ENCODE measurements at places on chromosomes 4 and X. TPM values are rescaled to one million over a fixed set of nuclear protein-coding genes. Genes with fewer than 3 reads are reported as not detected.
A peak's percentile ranks its signal among the peaks of the same experiment; 100 is the strongest.

GRCh38 chrX:15939737-15940136, 85.1 kb upstream of the AP1S2 start:
- no peaks in the 10 kb centered on the region for H3K27me3 ChIP-seq
- 0 out of 2 replicates have a peak, but pooled peaks cover 2% of the 10 kb centered on the region for H3K4me1 ChIP-seq
- no peak overlapping the region for H3K4me3 ChIP-seq
- H3K36me3 ChIP-seq = no peaks in the 10 kb centered on the region
- DNase-seq = no peak
- H3K27ac ChIP-seq = no peak overlapping the region

- no peaks in the 10 kb centered on the region for H3K27me3 ChIP-seq
- no peak for DNase-seq
- H3K4me1 ChIP-seq = no peaks in the 10 kb centered on the region
- no peak overlapping the region for H3K4me3 ChIP-seq
- no peak overlapping the region for H3K27ac ChIP-seq
These were observed 718.9 kb downstream of the ADGRL3 start for GRCh38 chr4:61918987-61919386.

Gene EDA2R
- not detected for total RNA-seq

Gene FAM47A
- total RNA-seq = not detected

Gene NAA11
- total RNA-seq = not detected

Gene MID1
- total RNA-seq = 0.04 TPM

DNA sequence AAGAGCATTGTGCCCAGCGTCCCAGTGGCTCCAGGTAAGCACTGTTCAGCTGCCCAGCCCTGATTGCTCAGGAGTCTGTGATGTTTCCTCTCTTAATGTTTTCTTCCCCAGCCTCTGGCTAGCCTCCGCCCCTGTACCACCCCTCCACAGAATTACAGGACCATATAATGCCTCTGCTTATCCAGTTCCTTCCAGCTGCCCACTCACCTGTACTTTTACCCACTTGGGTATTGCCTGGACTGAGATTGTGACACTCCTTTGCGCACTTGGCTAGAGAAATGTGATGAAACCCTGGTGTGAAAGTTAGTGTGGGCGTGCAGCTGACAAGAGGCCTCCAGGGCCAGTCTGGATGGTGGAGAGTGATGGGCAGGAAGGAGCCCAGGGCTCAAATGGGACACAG, at the start of gene AWAT2:
TSS of gene AWAT2 (minus strand) at position 14 of the 400 bp plus-strand sequence. CDS start at position 8, 6 bp downstream.
- no peaks in the 10 kb centered on the region for H3K36me3 ChIP-seq
- no peak within 1 kb of the TSS for H3K4me3 ChIP-seq
- no peaks in the 10 kb centered on the region for H3K4me1 ChIP-seq
- no peak for DNase-seq

GRCh38 chr4:2934077-2934812, 29.0 kb downstream of the NOP14 start:
- H3K36me3 ChIP-seq = peaks cover 28% of the 10 kb centered on the region
- peaks cover 56% of the 10 kb centered on the region for H3K4me1 ChIP-seq
- DNase-seq = peak; percentile 78

GRCh38 chr4:107843391-107843790, 18.7 kb downstream of the SGMS2 start:
- no peak overlapping the region for H3K27ac ChIP-seq
- H3K4me3 ChIP-seq = no peak overlapping the region
- H3K27me3 ChIP-seq = 0 out of 2 replicates have a peak, but pooled peaks cover 3% of the 10 kb centered on the region
- no peaks in the 10 kb centered on the region for H3K36me3 ChIP-seq

- H3K27ac ChIP-seq = no peak overlapping the region
- H3K27me3 ChIP-seq = no peaks in the 10 kb centered on the region
- DNase-seq = no peak
- H3K4me1 ChIP-seq = no peaks in the 10 kb centered on the region
These were observed 69.7 kb upstream of the PPP3CA start for GRCh38 chr4:101417046-101417445.

- no peak overlapping the region for H3K4me3 ChIP-seq
- H3K4me1 ChIP-seq = no peaks in the 10 kb centered on the region
- no peak overlapping the region for H3K27ac ChIP-seq
- no peak for DNase-seq
- H3K27me3 ChIP-seq = no peaks in the 10 kb centered on the region
These were observed 26.5 kb downstream of the TFDP3 start for GRCh38 chrX:133191739-133192039.

GRCh38 chr4:131566026-131566425, 1583.1 kb upstream of the PCDH10 start:
- H3K27me3 ChIP-seq = no peaks in the 10 kb centered on the region
- H3K4me3 ChIP-seq = no peak overlapping the region
- no peak for DNase-seq
- no peaks in the 10 kb centered on the region for H3K4me1 ChIP-seq

Gene SH3D19
- not detected for total RNA-seq

GRCh38 chr4:28362169-28362568, 1501.5 kb downstream of the STIM2 start:
- no peaks in the 10 kb centered on the region for H3K4me1 ChIP-seq
- no peaks in the 10 kb centered on the region for H3K27me3 ChIP-seq
- H3K36me3 ChIP-seq = no peaks in the 10 kb centered on the region
- no peak overlapping the region for H3K27ac ChIP-seq
- no peak for DNase-seq

Gene TLR3
- total RNA-seq = 9.7 TPM

Gene CCDC149
- 0.87 TPM for total RNA-seq

Gene XAGE1B
- total RNA-seq = not detected

- no peaks in the 10 kb centered on the region for H3K36me3 ChIP-seq
- H3K27me3 ChIP-seq = no peaks in the 10 kb centered on the region
These were observed 90.7 kb downstream of the GRIA3 start for GRCh38 chrX:123274796-123275195.

DNA sequence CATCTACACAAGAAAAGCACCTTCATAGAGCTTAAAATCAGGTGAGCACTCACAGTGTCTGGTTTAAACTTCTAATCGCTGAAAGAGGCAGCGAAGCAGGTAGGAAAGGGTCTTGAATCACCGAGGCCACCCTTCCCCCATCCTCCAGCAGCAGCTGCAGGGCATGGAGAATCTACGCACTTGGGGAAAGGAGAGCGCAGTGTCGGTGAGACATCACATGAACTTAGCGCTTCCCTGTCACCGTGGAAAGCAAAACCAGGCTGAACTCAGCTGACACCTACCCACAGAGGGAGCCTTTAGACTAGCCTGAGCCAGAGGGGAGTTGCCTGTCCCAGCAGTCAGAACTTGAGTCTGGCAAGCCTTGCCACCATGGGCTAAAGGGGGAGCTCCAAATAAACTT, 197.2 kb upstream of the ZFP42 start:
- no peak overlapping the region for H3K27ac ChIP-seq
- no peak for DNase-seq
- H3K36me3 ChIP-seq = no peaks in the 10 kb centered on the region
- no peaks in the 10 kb centered on the region for H3K27me3 ChIP-seq

Gene FGD1
- total RNA-seq = not detected

Gene TLR2
- total RNA-seq = not detected

DNA sequence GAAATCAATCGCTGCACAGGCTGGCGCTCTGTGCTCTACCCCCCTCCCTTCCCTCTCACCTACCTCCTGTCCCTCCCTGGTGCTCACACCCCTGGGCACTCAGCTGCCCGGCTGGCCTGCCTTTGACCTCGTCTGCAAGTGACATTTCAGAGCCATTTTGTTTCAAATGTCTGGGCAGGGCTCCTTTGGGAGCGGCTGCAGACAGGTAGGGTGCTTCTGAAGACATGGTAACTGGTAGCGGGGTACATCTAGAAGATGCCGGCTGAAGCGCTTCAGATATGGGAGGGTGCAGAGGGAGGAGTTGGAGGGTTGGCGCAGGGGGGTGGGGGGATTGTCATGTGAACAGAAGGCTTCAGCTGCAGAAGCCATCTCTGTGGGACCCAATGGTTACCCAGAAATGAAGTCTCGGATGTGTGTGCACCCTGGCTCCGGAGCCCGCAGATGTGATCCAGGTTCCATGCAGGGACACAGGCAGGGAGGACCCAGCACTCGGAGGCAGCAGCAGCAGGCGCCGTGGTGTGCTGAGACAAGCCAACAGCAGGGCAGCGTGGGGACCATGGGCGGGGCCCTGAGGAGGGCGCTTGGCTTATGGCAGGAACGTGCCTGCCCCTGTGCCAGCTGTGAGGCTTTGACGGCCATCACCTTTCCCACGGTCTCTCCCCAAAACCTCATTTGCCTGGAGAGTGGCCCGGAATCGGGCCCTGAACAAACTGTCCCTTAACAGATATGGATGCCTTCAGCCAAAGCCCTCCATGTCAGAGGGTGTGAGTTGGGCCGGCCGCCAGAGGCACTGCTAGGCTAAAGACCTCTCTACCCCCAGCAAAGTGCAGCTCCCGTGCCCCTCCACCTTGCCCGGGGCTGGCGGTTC, 7.6 kb upstream of the DUSP9 start:
- H3K27ac ChIP-seq = no peak overlapping the region
- no peaks in the 10 kb centered on the region for H3K36me3 ChIP-seq
- no peak overlapping the region for H3K4me3 ChIP-seq
- DNase-seq = no peak
- H3K27me3 ChIP-seq = no peaks in the 10 kb centered on the region
- no peaks in the 10 kb centered on the region for H3K4me1 ChIP-seq

DNA sequence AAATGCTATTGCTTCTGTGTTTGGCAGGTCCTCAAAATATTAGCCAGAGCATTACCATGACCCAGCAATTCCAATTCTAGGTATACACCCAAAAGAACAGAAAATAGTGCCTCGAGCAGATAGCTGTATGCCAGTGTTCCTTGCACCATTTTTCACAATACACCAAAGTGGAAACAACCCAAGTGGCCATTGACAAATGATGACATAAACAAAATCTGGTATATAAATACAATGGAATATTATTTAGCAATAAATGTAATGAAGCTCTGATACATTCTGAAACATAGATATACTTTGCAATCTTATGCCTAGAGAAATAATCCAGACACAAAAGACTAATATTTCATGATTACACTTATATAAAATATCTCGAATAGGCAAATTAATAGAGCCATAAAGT, 451.8 kb upstream of the PCDH7 start:
- no peak overlapping the region for H3K27ac ChIP-seq
- no peak overlapping the region for H3K4me3 ChIP-seq
- H3K4me1 ChIP-seq = no peaks in the 10 kb centered on the region
- H3K36me3 ChIP-seq = no peaks in the 10 kb centered on the region
- H3K27me3 ChIP-seq = no peaks in the 10 kb centered on the region

Gene MAGEE2
- not detected for total RNA-seq

Gene FGA
- total RNA-seq = not detected

Gene RNF150
- total RNA-seq = not detected

Gene KIT
- total RNA-seq = not detected

DNA sequence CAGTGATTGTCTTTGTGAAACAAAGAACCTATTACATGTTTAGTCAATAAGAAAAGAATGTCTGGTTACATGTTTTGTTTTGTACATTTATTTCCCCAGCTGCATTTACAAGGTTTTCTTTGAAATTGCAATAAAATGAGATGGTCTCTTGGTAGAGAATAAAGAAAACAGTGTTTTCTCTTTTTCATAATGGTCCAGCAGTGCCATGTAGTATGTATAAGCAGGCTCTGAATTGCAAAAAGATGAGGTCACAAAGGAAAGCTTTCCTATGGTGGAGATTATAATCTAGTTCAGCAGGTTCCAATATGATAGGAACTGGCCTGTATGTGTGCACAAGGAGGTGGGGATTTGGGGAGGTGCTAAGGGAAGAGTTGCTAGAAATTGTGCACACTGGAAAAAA, 1417.3 kb downstream of the STIM2 start:
- H3K4me3 ChIP-seq = no peak overlapping the region
- DNase-seq = no peak
- H3K36me3 ChIP-seq = no peaks in the 10 kb centered on the region
- H3K27me3 ChIP-seq = no peaks in the 10 kb centered on the region

DNA sequence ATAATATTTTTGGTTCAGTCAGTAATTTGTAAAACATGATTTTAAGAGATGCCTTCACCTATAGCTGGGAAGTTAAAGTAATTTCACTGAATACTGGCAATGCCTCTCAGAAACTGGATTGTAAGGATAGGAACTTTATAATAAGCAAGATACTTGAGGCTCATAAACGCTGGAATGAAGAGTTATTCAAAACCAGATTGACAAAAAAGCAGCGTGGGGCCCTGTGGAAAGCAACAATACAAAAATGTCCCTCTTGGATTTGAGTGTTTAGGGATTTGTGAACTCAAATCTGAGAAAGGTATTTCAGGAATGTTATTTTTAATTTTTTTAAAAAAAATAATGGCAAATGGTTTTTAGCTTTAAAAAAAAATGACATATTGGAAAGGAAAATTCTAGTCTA, 94.6 kb downstream of the ANK2 start:
- no peaks in the 10 kb centered on the region for H3K27me3 ChIP-seq
- no peak overlapping the region for H3K4me3 ChIP-seq
- no peak overlapping the region for H3K27ac ChIP-seq
- no peaks in the 10 kb centered on the region for H3K4me1 ChIP-seq
- H3K36me3 ChIP-seq = no peaks in the 10 kb centered on the region
- no peak for DNase-seq

Gene ZNF185
- 0.43 TPM for total RNA-seq

DNA sequence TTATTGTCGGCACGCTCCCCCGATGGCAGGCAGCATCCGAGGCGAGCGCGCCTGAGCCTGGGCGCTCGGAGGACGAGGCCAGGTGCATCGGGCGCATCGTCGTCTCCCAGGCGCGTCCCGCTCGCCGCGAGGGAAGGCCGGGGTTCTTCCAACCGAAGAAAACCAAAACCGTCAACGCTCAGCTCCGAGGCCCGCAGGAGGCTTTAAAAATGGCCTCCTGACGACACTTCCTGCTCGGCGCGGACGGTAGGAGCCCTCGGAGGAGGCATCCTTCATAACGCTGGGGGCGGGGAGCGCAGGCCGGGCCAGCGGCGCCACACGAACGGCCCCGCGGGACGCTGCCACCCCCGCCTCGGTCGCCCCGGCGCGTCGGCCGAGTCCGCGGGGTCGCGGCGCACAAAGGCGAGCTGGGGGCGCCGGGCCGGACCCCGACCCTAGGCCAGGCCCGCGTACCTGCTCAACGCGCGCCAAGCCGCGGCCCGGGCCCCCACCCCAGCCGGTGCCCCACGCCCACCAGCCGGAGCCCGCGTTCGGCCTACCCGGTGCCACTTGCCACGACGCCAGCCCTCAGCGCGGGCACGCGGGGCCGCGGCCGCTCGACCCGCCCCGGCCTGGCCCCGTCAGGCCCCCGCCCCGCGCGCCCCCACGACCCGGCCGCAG, 501 bp downstream of the ZNF518B start:
- H3K36me3 ChIP-seq = peaks cover 23% of the 10 kb centered on the region
- peak overlapping the region; percentile 71 for H3K4me3 ChIP-seq
- peak; percentile 88 for DNase-seq
- H3K27ac ChIP-seq = peak overlapping the region; percentile 8
- H3K4me1 ChIP-seq = peaks cover 29% of the 10 kb centered on the region

Gene FRMPD4
- total RNA-seq = not detected

DNA sequence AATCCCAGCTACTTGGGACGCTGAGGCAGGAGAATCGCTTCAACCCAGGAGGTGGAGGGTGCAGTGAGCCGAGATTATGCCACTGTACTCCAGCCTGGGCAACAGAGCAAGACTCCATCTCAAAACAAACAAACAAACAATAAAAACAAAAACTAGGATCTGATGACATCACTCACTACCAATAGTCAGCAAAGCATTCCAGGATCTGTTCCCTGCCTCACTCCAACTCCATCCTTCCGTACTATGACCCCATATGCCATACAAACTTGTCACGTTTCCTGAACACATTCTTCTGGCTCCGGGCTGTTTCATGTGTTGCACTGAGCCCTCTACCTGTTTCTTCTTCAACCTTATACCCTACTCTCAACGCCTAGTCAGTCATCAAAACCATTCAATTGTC, 47.3 kb downstream of the RBM47 start:
- no peaks in the 10 kb centered on the region for H3K4me1 ChIP-seq
- no peaks in the 10 kb centered on the region for H3K36me3 ChIP-seq
- DNase-seq = no peak
- H3K27ac ChIP-seq = no peak overlapping the region
- no peak overlapping the region for H3K4me3 ChIP-seq
- no peaks in the 10 kb centered on the region for H3K27me3 ChIP-seq

Gene WDR17
- total RNA-seq = 3.8 TPM

Gene FGF13
- total RNA-seq = not detected

GRCh38 chr4:172207258-172207657, 394.1 kb downstream of the GALNTL6 start:
- no peaks in the 10 kb centered on the region for H3K36me3 ChIP-seq
- H3K4me1 ChIP-seq = no peaks in the 10 kb centered on the region
